ENCODE measurements at places on chromosomes 12 and 14. TPM values are rescaled to one million over a fixed set of nuclear protein-coding genes. Genes with fewer than 3 reads are reported as not detected.

DNA sequence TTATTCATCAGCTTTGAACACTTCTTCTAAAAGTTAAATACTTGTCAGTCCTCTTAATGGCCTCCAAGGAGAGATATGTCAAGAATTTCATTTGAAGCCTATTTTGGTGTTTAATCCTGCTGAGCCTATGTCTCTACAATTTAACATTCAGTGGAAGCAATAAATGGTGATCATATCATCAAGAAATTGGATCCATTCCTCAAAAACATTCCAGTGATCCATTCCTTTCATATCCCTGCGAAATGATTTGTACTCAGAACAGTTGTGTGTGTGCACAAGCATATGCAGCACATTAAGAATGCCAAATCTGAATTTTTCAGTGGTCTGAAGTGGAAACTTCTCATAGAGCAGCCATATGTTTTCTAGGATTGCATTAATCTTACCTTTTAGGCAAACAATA, 373.7 kb upstream of the SYT1 start:
- no peak for DNase-seq

DNA sequence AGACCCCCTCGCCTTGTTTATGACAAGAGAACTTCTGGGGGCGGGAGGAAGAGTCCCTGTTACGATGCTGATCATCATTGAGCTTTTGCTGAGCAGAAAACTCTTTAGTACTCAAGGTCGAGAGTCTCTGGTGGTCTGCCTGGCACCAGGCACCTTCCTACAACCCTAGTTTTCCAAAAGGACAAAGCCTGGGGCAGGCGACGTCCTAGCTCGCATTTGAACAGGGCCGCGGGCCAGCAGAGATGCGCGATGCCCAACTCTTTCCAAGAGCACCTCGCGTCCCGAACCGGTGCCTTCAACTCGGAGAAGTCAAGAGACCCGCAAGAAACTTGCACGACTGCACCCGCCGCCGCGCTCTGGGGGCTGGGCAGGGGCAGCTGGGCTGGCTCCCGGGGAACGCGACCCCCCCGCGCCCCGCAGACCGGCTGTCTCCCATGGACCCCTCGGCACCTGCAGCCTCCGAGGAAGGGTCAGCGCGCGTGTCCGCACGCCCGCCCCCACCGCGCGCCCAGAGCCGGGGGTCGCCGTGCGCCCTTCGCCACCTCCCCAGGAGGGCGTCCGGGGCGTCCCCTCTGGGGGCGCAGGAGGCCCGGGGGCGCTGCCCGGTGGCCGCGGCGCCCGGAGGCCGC, 377 bp upstream of the BCL7A start:
- no peak for DNase-seq

- no peak for DNase-seq
Observed at GRCh38 chr12:76470028-76470939, 89.3 kb downstream of the OSBPL8 start.

ZDHHC22 gene
- total RNA-seq = not detected

DCN gene
- total RNA-seq = 2,463 TPM

TSPAN11 gene
- total RNA-seq = 0.88 TPM

LMO3 gene
- 20.9 TPM for total RNA-seq

Measured in uterus (tissue), 4 donors.